Anterior cingulate cortex (tissue), 58 donors: ENCODE measurements at places on chromosomes 16 and 17.

GRCh38 chr16:54123766-54124165, 162.8 kb downstream of the IRX3 start:
- DNase-seq, result no peak

DNA sequence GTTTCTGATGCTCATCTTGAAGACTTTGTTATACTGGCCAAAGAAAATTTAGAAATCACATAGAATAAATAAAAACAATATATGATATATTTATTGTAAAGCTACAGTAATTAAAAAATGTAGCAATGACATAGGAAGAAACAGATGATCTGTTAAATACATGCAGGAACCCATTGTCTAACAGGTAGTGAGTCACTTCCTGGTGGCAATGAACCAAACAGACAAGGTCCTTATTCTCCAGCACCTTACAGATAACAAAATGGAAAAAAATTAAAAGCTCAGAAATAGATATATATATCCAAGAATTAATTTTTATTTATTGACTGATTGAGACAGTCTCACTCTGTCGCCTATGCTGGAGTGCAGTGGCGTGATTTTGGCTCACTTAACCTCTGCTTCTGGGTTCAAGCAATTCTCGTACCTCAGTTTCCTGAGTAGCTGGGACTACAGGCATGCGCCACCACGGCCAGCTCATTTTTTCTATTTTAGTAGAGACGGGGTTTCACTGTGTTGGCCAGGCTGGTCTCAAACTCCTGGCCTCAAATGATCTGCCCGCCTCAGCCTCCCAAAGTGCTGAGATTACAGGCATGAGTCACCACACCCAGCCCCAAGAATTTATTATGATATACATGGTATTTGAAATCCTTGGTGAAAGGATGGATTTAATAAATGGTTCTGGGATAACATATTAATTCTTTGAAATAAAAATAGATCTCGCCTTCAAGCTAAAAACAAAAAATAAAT, 7.5 kb downstream of the NETO2 start:
- no peak for DNase-seq

GRCh38 chr17:19787733-19788357, 39.7 kb upstream of the ALDH3A1 start:
- DNase-seq, result no peak

GRCh38 chr16:80743273-80743672, 61.1 kb downstream of the CDYL2 start:
- no peak for DNase-seq

DNA sequence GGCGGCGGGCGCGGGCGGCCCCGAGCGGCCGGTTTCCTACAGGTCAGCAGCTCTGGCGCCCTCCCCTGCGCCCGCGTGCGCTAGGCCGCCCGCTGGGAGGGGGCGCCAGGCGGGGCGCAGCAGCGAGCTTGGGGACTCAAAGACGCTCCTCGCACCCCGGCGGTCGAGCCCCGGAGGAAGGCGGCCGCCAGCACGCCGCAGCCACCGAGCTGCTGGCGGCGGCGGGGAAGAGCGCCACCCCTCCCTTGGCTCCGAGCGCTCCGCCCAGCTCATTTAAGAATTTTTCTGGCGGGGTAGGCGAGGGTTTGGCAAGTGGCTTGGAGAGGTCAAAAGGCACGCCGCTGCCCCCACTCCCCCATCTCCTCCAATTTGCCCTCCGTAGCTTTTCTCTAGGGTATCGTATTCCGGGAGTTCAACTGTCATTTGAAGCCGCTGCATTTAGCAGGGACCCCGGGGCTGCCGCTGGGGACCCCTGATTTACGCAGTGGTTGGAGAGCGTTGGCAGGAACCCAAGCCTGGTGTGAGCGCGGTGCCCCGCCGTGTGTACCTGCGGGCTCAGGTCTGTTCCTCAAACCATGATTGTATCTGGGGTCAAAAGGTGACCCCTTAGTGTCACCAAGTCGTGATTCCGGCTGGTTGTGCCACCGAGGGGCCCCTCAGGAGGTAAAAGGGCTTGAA, 59.5 kb upstream of the GSE1 start:
- no peak for DNase-seq

GRCh38 chr17:39740357-39741111, 2.8 kb downstream of the GRB7 start:
- DNase-seq, result no peak

- no peak for DNase-seq
Observed at GRCh38 chr16:982145-983043, 824 bp downstream of the SOX8 start.

DNA sequence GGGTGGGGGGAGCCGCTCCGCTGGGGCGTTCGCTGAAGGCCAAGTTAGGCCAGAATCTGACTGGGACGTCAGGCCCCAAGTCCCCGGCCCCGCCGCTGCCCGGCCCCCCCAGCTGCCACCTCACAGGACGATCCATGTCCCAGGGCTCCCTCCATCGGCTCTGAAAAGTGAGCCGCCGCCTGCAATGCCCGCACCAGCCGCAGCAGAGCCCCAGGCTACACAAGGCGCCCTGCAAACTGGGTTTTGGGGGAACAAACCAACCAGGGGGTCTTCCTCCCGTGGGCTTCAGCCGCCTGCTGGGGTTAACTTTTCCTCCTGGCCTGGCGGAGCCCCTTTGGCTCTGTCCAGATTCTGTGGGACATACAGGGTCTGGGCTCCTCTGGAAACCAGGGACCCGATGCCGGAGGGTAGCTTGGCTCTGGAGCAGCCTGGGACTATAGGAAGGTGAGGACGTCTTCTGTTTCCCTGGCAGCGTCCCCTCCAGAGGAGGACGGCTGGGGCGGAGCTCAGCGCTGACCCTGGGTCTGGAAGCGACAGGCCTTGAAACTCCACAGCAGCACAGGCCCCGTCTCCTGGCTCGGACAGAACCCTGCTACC, 835 bp downstream of the NME4 start:
- DNase-seq, result peak; percentile 65

- DNase-seq, result no peak
Observed at GRCh38 chr17:69154267-69154666, 12.6 kb upstream of the ABCA6 start.

DNA sequence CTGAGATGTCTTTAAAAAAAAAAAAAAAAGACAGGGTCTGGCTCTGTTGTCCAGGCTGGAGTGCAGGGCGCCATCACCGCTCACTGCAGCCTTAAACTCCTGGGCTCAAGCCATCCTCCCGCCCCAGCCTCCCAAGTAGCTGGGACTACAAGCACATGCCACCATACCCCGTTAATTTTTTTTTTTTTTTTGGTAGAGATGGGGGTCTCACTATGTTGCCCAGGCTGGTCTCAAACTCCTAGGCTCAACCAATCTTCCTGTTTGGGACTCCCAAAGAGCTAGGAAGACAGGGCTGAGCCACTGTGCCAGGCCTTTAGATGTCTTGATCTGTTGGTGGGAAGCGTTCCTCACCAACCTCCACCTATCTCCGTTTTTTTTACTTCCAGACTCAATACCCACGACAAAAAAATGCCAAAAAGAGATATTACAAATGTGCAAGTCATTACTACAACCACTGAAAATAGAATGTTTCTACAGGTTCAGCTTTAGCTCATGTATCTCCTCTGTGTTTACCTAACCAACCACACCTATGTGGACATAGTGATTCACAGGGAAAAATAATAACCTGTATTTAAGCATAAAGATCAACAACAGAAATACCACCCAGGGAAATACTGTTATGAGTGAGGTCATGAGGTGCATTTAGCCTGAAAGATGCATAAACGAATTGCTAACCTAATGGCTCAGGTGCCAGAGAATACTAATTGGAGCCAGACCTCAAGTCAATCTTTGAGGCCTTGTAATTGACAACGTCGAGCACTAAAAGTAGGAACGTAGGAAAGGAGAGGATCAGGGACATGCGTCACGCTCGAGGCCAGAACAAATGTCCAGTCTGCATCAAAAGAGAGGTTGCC, 22.6 kb downstream of the NACA2 start:
- no peak for DNase-seq

DNA sequence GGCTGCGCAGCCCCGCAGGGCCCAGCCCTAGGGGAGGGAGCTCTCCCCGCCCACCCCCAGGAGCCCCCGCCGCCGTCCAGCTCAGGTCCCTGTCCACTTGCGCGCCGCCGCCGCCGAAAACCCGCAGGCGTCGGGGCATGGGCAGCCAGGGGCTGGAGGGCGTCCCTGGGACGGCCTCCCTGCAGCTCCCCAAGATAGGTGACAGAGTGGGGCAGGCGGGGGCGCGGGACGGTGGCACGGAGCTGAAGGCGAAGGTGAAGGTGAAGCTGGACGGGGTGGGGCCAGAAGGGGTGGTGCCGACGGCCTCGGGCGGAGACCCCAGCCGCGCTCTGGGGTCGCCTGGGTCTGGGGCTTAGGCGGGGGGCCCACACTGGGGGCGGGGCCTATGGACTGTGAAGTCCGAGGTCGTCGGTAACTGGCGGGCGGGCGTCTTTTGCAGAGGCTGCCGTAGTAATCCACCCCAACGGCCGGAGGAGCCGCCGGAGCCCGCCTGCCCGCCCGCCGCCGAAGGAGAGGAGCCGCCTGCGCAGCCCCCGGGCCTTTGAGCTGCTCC, 27.2 kb downstream of the SREBF1 start:
- no peak for DNase-seq

DNA sequence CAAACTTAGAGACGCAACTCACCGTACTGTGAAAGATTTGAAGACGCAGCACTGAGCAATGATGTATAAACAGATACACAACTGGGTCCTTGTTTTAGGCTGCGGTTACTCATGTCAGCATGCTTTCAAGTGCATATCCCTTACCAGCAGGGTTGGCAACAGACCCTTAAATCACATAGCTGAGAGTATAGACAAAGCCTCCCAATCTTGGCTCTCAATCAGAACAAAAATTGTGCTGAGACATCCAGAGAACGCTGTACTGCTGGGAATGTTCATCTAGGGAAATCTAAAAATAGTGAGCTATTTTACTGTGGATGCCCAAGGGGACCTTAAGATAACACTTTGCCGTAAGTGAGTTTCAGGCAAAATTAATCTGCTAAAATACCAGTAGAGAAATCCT, 84.4 kb upstream of the NUDT7 start:
- DNase-seq, result no peak

DNA sequence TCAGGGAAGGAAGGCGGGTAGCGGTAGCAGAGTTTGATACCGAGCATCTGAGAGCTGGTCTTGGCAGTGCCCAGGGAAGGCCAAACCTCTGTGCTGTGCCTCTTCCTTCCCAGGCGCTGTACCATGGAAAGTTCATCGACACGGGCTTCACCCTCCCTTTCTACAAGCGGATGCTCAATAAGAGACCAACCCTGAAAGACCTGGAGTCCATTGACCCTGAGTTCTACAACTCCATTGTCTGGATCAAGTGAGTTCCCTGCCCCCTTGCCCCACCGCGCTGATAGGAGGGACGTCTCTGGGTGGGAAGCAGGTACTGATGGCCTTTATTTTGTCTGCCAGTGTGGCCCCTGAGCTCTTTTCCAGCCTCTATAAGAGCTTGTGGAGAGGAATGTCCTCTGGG, 15.4 kb upstream of the CLEC18A start:
- no peak for DNase-seq

DNA sequence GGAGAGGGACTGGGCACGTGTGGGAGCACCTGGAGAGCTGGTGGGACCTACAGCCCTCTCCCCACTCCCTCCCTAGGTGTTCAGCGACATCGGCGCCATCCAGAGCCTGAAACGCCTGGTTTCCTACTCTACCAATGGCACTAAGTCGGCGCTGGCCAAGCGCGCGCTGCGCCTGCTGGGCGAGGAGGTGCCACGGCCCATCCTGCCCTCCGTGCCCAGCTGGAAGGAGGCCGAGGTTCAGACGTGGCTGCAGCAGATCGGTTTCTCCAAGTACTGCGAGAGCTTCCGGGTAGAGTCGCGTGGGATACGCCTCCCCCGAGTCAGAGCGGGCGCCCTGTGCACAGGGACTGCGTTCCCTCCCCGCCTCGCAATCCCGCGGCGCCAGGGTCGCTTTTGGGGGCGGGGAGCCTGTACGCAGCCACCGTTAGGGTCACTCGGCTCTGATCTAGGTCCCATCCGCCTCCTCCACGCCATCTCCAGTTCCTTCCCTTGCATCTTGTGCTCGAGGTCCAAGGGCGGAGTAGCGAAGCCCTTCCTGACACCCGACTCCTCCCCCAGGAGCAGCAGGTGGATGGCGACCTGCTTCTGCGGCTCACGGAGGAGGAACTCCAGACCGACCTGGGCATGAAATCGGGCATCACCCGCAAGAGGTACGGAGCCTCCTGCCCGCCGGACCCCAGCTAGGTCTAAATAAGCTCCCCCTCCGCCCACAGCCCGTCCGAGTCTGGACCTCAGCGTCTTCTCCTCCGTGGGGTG, 13.0 kb downstream of the SARM1 start:
- DNase-seq, result no peak

- peak; percentile 78 for DNase-seq
Observed at GRCh38 chr16:19886073-19886941, 1.7 kb upstream of the GPRC5B start.

DNA sequence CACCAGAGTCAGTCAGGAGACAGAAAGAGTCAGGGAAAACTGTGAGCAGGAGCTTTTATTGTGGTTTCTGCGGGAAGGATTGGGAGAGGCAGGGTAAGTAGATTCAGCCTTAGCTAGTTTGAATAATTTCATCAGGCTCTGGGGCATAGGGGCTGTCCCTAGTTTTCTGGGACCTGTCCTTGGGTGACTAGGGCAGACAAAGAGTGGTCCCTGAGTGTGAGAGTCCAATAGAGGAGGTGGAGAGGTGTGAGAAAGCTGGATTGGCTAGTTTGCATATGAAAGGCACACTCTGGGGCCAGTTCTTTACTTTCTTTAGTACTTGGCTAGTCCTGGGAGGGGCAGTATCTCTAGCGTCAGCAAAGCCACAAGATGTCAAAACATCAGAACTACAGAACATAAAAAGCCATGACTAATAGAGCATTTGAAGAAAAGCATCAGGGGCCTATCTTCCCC, 255.6 kb downstream of the HS3ST3A1 start:
- DNase-seq, result no peak

DNA sequence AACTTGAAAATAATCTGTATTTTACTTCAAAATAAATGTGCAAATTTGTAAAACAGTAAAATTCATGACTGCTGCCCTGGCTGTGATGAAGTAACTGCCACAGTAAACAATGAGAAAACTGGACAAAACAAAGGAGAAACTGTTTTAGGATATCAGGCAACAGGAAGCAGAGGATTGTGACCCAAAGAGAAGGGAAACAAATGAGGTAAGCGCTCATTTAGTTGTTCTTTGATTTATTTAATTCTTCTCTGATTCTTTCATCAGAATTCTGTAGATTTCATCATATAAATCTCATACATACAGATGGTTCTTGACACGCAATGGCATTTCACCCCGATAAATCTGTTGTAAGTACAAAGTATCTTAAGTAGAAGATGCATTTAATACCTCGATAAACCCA, 198.1 kb upstream of the AXIN2 start:
- DNase-seq, result no peak

GRCh38 chr16:77759821-77760220, 28.5 kb upstream of the VAT1L start:
- no peak for DNase-seq
